Stimulated activated CD4-positive, alpha-beta T cell treated with anti-CD3 and anti-CD28 coated beads, Interleukin-15, amount 100 ng/mL, for 48 hours (primary cell): ENCODE measurements at places on chromosomes 12 and 14.

- DNase-seq, result no peak
Measured at GRCh38 chr12:78118486-78118885, 287.8 kb downstream of the NAV3 start.

GRCh38 chr12:7395950-7396349 is 48.0 kb downstream of the CD163L1 start:
- no peak for DNase-seq

DNA sequence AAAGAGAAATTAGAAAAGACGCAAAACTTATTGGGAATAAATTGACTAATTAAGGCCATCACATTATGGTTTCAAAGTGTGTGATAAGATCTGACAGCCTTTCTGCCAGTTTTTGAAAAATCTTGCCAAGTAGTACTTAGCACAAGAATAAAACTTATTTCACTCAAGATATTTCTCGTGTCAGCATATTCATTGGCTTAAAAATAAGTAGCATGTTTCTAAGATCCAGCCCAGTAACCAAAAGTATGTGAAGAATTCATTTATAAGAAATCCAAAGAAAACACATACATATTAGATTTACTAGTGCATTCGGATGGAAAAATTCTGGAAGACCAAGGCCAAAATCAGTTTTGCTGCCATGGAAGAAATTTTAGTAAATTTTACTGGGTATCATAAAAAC is 1135.0 kb downstream of the GALC start:
- DNase-seq, result no peak

GRCh38 chr12:1740161-1740948 is 49.5 kb downstream of the ADIPOR2 start:
- DNase-seq, result no peak

- no peak for DNase-seq
Measured at GRCh38 chr14:84750763-84751554, 779.0 kb upstream of the FLRT2 start.

DNA sequence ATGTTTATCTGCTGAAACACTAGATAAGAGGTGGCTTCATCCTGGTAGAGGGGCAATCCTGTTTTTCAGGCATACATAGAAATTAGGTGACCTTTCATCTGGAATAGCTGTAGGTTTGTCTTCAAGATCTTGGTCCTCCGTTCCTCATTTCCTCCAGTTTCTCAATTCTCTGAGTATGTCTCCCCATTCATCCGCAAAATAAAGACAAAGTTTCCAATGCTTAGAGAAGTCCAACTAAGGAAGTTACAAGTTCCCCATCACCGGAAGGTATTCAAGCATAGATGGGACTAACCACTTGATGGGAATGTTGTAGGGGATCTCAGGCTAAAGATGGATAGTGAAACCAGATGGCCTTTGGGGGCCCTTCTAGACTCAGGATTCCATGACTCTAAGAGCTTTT is 34.3 kb downstream of the ERG28 start:
- DNase-seq, result no peak

- DNase-seq, result no peak
Measured at GRCh38 chr14:75645056-75645455, 15.6 kb downstream of the ERG28 start.

DNA sequence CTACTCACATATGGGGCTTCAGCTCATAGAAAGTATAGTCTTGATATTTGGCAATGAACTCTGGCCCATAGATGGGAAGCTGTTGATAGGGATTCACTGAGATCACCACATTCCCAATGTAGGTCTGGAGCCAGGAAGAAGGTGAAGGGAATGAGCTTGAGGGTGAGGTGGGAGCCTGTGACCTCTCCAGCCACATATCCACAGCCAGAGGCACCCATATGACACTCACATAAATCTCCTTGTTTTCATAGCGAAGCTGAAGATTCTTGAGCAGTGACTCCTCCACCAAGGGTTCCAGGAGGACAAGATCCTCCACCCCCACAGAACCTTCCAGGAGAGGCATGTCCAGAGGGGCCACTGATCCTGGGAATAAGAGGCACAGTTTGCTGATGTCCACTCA is 1.9 kb downstream of the MYO1A start:
- DNase-seq, result no peak

DNA sequence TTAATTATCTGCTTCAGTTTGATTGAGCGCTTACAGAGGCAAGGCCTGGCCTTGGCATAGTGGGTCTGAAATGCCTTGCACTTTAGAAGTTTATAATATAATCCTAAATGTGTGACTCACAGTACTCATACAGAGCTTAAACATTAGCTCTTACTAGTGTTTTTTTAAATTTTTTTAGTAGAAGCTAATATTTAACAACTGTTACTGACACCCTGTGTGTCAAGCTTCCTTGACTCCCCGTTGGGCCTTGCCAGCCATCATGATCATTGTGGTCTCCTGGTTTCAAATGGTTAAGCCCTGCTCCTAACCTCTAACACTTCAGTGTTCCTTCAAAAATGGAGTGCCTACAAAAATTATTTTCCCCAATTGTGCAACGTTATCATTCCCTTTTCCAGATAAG is 126.9 kb downstream of the GALC start:
- DNase-seq, result no peak

DNA sequence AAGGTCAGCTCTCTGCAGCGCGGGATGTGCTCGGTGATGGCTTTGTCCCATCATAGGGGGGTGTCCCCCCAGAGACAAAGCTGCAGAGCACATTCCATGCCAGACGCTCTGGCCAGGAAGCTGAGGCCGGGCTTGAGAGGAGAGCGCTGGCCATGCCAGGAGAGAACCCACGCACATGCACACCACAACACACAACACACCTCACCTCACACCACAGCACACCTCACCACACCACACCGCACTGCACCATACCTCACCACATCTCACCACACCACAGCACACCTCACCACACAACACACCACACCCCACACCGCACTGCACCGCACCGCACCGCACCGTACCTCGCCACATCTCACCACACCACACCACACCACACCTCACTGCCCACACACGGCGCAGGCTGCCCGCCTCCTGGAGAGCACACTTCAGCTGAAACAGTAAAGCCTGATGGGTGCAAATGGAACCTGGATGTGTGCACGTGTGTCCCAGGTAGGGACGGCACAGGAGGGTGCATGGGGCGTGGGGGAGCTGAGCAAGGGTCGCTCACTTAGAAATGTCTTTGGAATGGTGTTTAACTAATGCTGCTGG is 10.8 kb downstream of the ANKRD9 start:
- DNase-seq, result no peak

- no peak for DNase-seq
Measured at GRCh38 chr12:12520273-12520672, 42.4 kb downstream of the DUSP16 start.

DNA sequence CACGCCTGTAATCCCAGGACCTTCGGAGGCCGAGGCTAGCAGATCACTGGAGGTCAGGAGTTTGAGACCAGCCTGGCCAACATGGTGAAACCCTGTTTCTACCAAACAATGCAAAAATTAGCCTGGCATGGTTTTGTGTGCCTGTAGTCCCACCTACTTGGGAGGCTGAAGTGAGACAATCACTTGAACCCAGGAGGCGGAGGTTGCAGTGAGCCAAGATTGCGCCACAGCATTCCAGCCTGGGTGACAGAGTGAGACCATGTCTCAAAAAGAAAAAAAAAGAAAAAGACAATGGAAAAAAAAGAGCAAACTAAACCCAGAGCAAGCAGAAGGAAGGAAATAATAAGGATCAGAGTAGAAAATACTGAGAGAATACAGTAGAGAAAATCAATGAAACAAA is 5.4 kb downstream of the CHURC1 start:
- DNase-seq, result no peak

- no peak for DNase-seq
Measured at GRCh38 chr12:111569363-111570083, 29.6 kb downstream of the ATXN2 start.

DNA sequence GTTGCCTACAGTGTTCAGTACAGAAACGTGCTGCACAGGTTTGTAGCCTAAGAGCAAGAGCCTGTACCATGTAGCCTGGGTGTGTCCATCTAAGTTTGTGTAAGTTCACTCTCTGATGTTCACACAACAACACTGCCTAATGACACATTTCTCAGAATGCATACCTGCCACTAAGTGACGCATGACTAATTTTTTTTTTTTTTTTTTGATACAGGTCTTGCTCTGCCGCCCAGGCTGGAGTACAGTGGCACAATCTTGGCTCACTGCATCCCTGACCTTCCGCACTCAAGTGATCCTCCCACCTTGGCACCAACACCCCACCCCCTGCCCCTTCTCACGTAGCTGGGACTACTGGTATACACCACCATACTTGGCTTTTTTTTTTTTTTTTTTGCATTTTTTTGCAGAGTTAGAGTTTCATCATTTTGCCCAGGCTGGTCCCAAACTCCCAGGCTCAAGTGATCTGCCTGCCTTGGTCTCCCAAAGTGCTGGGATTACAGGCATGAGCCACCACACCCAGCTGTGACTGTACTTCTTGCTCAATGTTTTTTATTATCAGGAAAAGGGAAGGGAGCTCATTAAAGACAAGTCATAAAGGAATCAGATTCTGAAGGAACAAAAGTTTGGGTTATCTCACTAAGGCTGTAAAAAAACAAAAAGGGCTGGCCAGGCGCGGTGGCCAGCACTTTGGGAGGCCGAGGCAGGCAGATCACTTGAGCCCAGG is 10.0 kb upstream of the CDC42BPB start:
- no peak for DNase-seq

- DNase-seq, result no peak
Measured at GRCh38 chr14:28782301-28782700, 15.7 kb downstream of the FOXG1 start.

- no peak for DNase-seq
Measured at GRCh38 chr14:103512701-103513611, 9.7 kb downstream of the CKB start.

DNA sequence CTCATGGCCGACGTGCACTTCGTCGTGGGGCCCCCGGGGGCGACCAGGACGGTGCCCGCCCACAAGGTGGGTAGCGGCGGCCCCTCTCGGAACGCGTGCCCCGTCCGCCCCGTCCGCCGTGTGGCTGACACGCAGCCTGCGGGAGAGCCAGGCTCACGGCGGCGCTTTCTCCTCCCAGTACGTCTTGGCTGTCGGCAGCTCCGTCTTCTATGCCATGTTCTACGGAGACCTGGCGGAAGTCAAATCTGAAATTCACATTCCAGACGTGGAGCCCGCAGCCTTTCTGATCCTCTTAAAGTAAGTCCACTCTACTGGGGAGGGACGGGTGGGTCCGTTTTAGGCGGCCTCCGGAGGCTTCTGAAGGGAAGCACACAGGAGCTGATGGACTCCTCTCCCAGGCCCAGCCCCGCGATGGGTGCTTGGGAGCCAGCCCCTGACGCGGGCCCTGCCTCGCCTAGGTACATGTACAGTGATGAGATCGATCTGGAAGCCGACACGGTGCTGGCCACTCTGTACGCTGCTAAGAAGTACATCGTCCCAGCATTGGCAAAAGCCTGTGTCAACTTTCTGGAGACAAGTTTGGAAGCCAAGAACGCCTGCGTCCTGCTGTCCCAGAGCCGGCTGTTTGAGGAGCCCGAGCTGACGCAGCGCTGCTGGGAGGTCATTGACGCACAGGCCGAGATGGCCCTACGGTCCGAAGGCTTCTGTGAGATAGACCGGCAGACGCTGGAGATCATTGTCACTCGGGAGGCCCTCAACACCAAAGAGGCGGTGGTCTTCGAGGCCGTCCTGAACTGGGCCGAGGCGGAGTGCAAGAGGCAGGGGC is 1.1 kb downstream of the BTBD6 start:
- DNase-seq, result no peak

DNA sequence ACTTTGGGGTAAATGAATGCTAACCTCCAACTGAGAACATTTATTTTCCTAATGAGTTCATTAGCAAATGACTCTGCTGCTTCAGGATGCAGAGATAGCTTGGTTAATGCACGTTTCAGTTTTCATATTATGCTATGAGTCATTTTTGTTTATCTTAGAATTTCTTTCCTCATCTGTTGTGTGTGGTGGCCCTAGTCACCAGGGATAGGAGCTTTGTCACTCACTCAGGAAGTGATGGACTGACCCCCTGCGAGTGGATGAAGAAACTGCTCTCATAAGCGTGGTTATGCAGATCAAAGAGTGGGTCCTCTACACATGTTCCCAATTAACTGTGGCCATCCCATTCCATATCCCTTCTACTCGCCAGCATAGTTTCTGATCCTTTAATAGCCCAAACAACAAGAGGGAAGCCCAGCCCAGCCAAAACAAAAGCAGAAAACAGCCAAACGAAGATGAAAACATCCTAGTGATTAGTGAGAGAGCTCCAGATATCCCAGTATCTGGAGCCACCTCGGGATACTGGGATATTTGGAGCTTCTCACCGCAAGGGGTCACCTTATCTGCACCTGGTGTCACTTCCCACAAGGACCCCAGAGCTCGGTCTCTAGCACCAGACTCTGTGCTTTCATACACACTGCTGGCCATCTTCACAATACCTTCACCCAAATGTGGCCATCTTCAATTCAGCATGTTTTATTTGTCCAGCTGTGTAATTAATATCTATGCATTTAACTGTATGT is 8.6 kb downstream of the TC2N start:
- no peak for DNase-seq

DNA sequence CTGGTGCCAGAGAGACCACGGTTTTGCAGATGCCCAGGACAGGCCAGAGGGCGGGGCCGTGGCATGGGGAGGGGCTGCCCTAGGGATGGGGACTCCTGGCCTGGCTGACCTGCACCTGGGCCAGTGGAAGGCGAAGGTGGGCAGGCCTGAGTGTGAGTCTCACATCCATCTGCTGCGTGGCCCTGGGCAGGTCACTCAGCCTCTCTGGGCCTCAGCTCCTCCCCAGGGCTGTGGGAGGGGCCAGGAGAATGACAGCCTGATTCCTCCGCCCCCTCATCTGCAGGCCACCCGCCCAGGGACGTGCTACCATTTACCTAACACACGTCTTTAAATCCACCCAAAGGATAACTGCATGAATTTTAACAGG is 90.9 kb downstream of the GALNT9 start:
- no peak for DNase-seq

GRCh38 chr12:116332705-116333380 is 55.4 kb upstream of the MED13L start:
- no peak for DNase-seq

- DNase-seq, result no peak
Measured at GRCh38 chr12:56951582-56952339, 5.6 kb downstream of the RDH16 start.

DNA sequence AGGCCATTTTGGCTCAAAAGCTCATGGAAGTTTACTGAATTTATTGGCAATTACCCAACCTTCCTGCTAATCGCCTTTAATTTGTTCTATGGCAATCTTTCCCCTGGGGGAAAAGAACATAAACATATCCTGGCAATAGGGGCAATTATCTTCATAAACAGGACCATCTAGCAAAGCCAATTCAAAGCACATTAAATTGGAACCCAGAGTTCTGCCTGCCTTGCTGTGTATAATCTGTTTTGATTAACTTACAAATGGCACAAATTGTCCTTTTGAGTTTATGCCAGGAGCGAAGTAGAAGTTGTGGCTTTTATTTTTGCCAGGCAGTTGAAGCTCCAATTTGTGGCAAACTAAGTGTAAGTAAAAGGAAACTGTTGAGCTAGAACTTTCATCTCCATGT is 68.6 kb downstream of the C12orf50 start:
- DNase-seq, result no peak

- no peak for DNase-seq
Measured at GRCh38 chr12:100326208-100326607, 30.7 kb upstream of the SLC17A8 start.

DNA sequence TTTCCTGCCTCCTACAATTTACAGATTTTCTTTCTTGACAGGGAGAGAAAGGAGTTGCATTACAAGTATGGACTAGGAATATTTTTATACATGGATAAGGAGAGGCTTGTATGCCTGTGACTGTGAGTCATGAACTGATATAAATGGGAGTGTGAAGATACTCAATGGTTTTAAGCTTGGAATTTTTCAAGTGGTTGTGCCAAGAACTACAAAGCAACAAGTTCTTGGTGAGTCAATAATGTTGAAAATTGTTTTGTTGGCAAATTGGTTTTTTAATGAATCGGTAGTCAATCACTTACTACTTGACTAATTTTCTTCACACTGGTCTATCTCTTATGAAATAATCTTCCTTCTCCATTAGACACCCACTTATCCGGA is 58.9 kb upstream of the HMGA2 start:
- no peak for DNase-seq
